H9 (cell line): ENCODE measurements at places on chromosomes 11 and 22.

GRCh38 chr11:95700471-95700817 is 89.1 kb downstream of the FAM76B start:
- DNase-seq = no peak
- no peaks in the 10 kb centered on the region for H3K4me1 ChIP-seq
- H3K27ac ChIP-seq = no peak overlapping the region
- no peaks in the 10 kb centered on the region for H3K36me3 ChIP-seq
- no peak overlapping the region for H3K4me3 ChIP-seq

DNA sequence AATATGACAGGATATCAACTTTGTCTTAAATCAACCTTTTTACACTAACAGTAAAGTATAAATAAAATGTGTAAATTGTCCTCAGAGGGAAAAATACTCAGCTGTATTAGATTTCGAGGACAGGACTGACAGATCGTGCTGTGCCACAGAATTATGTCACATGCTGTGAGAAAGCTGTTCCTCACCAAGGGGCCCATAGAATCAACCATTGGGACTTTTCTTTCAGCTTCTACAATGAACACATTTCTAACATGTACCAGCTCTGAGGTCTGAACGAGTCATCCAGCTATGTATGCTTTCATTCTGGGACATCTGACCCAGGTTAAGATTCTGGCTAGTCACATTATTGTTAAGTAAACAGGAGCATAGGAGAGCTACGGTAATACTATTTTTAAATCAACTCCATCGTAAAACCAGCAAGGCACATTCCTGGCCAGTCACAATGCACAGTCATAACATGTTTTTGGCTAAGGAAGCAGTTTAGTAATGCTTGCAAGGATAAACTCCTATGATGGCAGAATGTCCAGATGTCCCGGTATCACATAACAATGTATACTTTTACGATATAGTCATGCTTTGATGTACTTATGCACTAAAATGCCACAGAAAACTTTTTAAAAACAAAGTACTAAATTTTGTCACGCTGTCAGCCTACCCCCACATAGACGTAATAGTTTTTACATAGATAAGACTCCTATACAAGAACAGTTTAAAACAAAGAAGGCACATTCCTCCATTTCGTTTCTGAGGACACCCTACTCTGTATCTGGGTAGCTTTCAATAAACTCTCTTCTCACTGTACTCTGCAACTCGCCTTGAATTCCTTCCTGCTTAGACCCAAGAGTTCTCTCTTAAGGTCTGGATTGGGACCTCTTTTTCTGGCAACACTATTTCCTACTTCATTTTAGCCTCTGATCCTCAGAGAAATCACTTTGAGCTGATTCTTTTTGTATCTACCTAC is 27.4 kb downstream of the ZNF214 start:
- no peak for DNase-seq
- no peaks in the 10 kb centered on the region for H3K4me1 ChIP-seq
- no peak overlapping the region for H3K4me3 ChIP-seq

- H3K36me3 ChIP-seq = no peaks in the 10 kb centered on the region
- no peak overlapping the region for H3K27ac ChIP-seq
- H3K4me1 ChIP-seq = peaks cover 3% of the 10 kb centered on the region; the same call in 1 of the 2 replicates
- no peak overlapping the region for H3K4me3 ChIP-seq
- no peak for DNase-seq
Measured at GRCh38 chr11:113677685-113678084, 28.4 kb downstream of the TMPRSS5 start.

DNA sequence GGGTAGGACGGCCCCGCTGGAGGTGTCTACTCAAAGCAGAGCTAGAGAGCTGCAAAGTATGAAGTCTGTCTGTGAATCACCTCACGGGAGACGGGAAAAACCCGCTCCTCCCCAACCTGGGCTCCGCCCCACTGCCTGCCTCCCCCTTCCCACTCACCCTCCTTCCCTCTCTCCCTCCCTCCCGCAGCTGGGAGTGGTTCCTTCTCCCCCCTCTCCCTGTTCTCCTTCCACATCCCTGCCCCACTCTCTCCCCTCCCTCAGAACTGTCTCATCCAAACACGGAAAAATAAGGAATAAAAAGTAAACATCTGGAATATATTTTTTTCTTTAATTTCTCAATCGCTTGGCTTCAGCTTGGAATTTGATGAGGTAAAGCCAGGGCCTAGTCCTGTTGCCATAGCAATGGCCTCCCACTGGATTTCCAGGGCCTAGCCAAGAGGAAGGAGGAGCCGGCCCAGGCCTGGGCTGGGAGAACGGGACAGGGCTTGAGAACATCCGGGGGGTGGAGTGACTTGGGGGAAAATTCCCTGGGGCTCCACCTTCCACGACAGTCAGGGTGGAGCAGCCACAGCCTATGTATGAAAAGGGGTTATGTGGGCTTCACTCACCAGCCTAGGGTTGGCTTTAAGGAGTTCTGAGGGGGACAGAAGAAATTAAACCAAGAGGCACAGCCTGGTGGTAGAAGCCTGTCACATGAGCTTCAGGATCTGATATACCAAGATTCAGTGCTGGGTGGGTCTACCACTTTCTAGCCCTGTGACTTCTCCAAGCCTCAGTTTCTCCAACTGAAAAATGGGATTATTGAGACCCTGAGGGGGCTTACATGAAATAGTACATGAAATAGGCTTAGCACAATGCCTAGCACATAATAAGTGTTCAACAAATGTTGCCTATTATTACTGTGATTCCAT is 2.2 kb downstream of the TNKS1BP1 start:
- H3K4me1 ChIP-seq = peaks cover 13% of the 10 kb centered on the region; the same call in 1 of the 2 replicates
- H3K27me3 ChIP-seq = no peaks in the 10 kb centered on the region
- peak overlapping the region; percentile 94 for H3K4me3 ChIP-seq
- peak; percentile 84 for DNase-seq

GRCh38 chr22:22753526-22754267 is 109.3 kb downstream of the GGTLC2 start:
- no peaks in the 10 kb centered on the region for H3K36me3 ChIP-seq
- peak; percentile 86 for DNase-seq
- no peak overlapping the region for H3K27ac ChIP-seq
- H3K27me3 ChIP-seq = peaks cover 13% of the 10 kb centered on the region
- H3K4me1 ChIP-seq = no peaks in the 10 kb centered on the region
- no peak overlapping the region for H3K4me3 ChIP-seq

GRCh38 chr11:132032555-132032954 is 662.1 kb downstream of the NTM start:
- H3K27ac ChIP-seq = no peak overlapping the region
- no peak overlapping the region for H3K4me3 ChIP-seq
- H3K27me3 ChIP-seq = no peaks in the 10 kb centered on the region

DNA sequence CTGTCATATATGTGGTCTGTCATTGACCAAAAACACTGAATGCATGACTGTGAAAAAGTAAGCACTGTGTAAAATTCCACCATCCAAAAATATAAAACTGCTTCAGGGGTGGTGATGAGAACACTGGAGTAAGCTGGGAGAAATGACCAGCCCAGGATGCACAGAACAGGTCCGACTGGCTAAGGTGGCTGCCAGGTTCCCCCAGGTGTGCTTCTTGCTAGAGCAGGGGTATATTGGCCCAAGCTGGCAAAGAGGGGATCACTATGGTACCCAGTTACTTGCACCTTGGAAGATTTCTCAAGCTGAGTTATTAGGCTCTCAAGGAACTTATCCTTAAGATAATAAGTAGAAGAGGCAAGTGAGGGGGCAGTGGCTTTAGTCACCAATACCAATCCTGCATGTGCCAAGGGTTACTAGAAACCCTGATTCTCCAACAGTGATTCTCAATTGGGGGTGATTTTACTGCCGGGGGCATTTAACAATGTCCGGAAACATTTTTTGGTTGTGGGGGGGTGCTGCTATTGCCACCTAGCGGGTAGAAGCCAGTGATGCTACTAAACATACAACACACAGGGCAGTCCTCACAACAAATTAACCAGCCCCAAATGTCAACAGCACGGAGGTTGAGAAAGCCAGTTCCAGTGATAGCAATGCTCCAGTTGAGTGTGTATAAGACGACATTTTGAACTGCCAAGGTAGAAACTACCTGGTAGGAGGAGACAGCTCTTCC is 15.7 kb downstream of the SNU13 start:
- no peaks in the 10 kb centered on the region for H3K4me1 ChIP-seq
- H3K4me3 ChIP-seq = no peak overlapping the region
- peaks cover 27% of the 10 kb centered on the region; the same call in 2 of the 3 replicates for H3K36me3 ChIP-seq
- DNase-seq = no peak
- H3K27me3 ChIP-seq = no peaks in the 10 kb centered on the region

GRCh38 chr11:2813141-2813908 is 72.2 kb downstream of the CDKN1C start:
- H3K36me3 ChIP-seq = no peaks in the 10 kb centered on the region; the same call in 2 of the 3 replicates
- H3K4me1 ChIP-seq = no peaks in the 10 kb centered on the region
- peaks cover 3% of the 10 kb centered on the region; the same call in 1 of the 2 replicates for H3K27me3 ChIP-seq
- H3K4me3 ChIP-seq = no peak overlapping the region
- no peak overlapping the region for H3K27ac ChIP-seq

GRCh38 chr11:6626971-6627761 is 7.9 kb upstream of the TPP1 start:
- no peak overlapping the region for H3K27ac ChIP-seq
- peaks cover 35% of the 10 kb centered on the region for H3K36me3 ChIP-seq
- no peak overlapping the region for H3K4me3 ChIP-seq
- DNase-seq = no peak
- H3K27me3 ChIP-seq = peaks cover 18% of the 10 kb centered on the region; the same call in 1 of the 2 replicates

DNA sequence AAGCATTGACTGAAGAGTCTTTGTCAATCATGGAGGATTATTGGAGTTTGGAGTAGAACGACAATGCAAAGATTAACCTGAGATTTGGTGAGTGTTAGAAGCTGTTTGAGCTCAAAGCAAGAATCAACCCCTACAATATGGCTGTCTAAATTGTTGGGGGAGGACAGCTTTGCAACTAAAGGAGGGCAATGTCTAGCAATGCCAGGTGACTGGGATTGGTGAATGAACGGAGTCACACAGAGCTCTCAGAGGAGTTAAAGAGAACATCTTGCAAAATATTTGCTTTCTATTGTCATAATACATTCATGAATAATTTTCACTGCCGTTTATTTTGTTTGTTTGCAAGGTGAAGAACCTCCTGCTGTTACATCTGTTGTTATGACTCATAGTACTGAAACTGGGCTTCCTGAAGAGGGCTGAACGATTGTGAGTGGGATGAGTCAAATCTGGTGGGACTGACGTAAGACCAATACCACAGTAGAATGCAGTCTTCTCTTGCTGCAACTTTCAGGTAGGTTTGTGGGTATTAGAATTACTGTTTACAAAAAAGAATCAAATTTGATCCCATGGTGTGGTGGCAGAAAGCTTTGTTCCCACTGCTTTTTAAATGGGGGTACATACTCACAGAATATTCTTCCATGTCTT is 281.9 kb downstream of the CADM1 start:
- H3K4me1 ChIP-seq = peaks cover 7% of the 10 kb centered on the region; the same call in 1 of the 2 replicates
- no peak overlapping the region for H3K27ac ChIP-seq
- no peaks in the 10 kb centered on the region for H3K27me3 ChIP-seq
- no peak for DNase-seq
- H3K36me3 ChIP-seq = no peaks in the 10 kb centered on the region
